ENCODE measurements at places on chromosomes 4 and X. TPM values are rescaled to one million over a fixed set of nuclear protein-coding genes. Genes with fewer than 3 reads are reported as not detected.

ESX1 gene
- total RNA-seq, result not detected

KLHL13 gene
- 1.4 TPM for total RNA-seq

CT45A3 gene
- not detected for total RNA-seq

PIR gene
- total RNA-seq, result 17.0 TPM

CT45A1 gene
- not detected for total RNA-seq

RASGEF1B gene
- 31.8 TPM for total RNA-seq

PF4V1 gene
- 2.6 TPM for total RNA-seq

POLA1 gene
- 12.1 TPM for total RNA-seq

CT45A2 gene
- total RNA-seq, result not detected

SYTL5 gene
- total RNA-seq, result not detected

STPG2 gene
- 2.0 TPM for total RNA-seq

CSN1S1 gene
- total RNA-seq, result not detected

GC gene
- not detected for total RNA-seq

LANCL3 gene
- 0.54 TPM for total RNA-seq

RAB33A gene
- 1.8 TPM for total RNA-seq

SH3D19 gene
- total RNA-seq, result 12.3 TPM

FAM200B gene
- 26.1 TPM for total RNA-seq

RNF128 gene
- not detected for total RNA-seq

NWD2 gene
- total RNA-seq, result not detected

AR gene
- total RNA-seq, result 4.3 TPM

ZNF157 gene
- total RNA-seq, result 0.54 TPM

PGRMC2 gene
- 29.4 TPM for total RNA-seq

FGD1 gene
- total RNA-seq, result 3.1 TPM

GPRASP2 gene
- 11.0 TPM for total RNA-seq

DCK gene
- 34.7 TPM for total RNA-seq

NDUFB11 gene
- total RNA-seq, result 53.8 TPM

PIN4 gene
- total RNA-seq, result 10.7 TPM

C4orf51 gene
- total RNA-seq, result not detected

PCDH10 gene
- not detected for total RNA-seq

EGF gene
- total RNA-seq, result 1.0 TPM

KLB gene
- total RNA-seq, result not detected

USP17L24 gene
- total RNA-seq, result not detected
